ENCODE measurements at places on chromosomes 7 and 10.

DNA sequence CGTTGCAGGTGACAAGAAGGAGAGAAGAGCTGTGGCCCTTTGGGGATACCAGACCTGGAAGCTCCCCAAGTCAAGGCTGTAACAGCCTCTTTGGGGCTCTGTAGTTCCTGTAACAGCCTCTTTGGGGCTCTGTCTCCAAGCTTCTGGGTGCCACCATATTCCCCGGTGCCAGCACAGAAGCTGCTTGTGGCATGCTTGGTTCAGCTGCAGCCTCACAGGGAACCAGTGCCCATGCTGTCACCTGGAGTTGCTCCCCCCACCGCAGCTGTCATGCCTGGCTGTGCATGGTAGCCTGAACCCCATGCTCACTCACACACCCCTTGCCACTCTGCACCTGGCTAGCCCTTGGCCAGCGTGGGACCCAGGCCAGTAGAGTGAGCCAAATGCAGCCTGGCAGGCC, 109.1 kb downstream of the ELAPOR2 start:
- DNase-seq, result no peak

DNA sequence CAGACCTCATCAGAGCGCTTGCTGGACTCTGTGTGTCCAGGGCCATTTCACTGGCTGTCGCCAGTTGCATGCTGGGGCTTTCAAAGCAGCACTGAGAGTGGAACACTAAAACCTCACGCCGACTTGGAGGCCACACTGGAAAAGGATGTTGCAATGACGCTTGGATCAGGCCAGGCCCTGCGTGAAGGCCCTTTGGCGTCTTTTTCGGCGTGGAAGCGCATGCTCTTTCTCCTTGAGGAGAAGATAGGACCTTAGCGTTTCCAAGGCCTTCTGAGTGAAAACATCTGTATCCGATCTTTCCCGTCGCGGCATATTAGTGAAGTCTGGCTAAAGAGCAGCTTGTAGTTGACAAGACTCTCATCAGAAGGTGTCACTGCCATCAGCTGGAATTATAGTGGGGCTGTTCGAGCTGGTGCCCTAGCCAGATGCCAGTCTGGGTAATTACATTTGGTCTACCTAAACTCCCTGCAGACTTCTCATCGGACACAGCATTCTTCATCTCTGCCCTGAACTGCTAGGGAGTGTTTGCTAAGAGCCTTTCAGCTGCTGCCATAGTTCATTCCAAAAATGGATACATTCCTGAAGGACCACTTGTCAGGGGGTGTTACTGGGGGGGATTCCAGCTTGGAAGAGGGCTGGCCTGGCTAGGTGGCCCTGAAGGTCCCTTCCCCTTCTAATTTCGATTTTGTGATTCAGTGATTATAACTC, 167.7 kb upstream of the TCF7L2 start:
- no peak for DNase-seq

DNA sequence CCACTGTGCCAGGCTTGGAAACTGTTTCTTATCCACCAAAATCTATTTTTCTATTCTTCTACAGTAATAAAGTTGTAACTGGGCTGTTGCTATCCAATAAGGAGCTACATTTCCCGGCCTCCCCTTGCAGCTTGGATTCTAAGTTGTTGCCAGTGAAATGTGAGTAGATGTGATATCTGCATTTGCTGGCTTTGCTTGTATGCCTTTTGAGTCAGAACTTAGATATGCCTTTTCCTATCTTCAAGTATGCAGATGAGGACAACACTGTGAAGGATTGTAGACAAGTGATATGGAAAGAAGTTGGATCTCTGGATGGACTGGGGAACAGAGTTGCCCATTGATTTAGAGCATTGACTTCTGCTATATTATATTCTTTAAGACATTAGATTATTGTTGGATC, 236.9 kb downstream of the REEP3 start:
- no peak for DNase-seq

DNA sequence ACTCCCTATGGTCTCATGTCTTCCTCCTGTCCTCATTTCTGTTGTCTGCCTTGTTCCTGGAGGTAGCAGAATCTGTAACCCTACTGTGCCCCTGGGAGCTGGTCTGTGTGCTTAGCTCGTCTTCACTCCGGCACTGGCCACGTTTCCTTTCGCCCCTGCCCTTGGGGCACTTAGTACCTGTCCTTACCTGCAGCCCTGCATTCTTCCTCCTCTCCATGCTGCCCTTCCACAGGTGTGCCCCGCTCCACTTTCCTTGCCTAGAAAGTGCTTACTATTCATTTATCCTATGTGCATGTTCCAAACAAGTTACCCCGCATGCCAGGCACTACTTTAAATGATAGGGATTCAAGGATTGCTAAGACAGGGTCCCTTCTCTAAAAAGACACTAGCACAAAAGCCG, 199.9 kb upstream of the ZMIZ1 start:
- DNase-seq, result no peak

DNA sequence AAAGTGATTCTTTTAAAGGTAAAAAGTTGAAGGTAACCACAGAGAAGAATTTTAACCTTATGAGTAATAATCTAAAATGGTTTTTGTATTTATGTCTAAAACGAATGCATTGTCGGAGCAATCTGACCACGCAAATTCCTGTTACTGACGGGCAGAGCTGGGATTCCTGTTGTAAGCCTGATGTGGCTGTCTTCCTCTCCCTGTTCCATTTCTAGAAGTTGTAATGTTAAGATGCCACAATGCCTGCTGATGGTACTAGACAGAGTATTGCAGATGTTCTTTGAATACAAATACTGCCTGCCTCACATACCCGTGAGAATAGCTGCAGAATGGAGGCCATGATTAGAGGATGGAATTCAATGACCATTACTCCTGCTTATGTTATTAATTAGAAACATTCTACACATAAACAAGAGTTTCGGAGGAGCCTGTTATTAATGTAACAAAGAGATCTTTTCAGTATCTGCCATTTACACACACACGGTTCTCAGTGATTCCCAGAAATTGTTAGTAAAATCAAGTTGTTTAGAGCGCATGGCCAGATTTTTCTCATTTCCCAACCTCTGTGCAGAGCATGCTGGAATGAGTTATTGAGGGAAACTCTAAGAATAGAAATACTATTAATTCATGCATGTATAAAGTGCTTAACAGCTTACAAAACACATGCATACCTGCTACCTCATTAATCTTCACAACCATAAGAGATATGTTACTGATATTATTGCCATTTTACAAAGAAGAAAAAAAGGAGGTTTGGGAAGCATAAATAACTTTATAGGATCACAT, 196.8 kb downstream of the PTN start:
- no peak for DNase-seq

DNA sequence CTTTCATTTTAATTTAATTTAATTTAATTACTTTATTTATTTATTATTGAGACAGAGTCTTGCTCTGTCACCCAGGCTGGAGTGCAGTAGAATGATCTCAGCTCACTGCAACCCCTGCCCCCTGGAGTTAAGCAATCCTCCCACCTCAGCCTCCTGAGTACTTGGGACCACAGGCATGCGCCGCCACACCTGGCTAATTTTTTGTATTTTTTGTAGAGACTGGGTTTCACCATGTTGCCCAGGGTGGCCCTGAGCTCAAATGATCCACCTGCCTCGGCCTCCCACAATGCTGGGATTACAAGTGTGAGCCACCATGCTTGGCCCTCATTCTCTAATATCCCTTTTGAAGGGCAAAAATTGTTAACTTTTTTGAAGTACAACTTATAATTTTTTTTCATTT, 92.9 kb downstream of the XRCC2 start:
- DNase-seq, result no peak

DNA sequence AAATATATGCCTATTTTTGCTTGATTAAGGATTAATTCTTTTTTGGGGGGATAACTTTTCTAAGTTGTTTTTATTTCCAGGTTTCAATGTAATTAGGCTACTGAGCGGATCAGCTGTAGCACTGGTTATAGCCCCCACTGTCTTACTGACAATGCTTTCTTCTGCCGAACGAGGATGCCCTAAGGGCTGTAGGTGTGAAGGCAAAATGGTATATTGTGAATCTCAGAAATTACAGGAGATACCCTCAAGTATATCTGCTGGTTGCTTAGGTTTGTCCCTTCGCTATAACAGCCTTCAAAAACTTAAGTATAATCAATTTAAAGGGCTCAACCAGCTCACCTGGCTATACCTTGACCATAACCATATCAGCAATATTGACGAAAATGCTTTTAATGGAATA, 1.0 kb downstream of the LRRTM3 start:
- no peak for DNase-seq

- DNase-seq, result no peak
Observed at GRCh38 chr10:132400547-132401151, 3.6 kb downstream of the PWWP2B start.

DNA sequence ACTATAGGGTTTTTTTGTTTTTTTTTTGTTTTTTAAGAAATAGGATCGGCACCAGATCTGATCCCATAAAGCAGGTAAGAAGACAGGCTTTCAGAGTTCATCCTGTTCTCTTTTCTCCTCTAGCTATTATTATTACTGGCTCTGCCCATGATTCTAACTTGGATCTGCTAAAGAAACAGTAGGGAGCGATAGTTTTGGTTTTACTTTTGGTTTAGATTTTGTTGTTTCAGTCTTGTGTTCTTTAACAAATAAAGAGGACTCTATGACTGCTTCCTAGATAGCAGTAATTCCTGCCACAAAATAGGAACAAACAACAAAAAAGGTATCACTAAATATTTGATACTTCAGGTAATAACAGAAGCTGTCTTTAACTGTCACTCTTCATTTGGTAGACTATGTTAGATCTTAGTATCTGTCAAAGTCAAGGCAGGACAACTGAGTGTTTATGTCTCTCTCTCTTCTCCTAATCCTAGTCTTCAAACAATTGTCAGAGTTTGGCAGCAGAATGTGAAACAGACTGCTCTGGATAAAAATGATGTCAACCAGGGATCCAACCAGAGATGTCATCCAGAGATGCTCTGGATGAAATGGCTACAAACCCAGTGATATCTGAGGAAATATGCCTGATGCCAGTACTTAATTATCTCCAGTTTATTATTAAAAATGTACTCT, 99.8 kb downstream of the KMT2C start:
- no peak for DNase-seq

DNA sequence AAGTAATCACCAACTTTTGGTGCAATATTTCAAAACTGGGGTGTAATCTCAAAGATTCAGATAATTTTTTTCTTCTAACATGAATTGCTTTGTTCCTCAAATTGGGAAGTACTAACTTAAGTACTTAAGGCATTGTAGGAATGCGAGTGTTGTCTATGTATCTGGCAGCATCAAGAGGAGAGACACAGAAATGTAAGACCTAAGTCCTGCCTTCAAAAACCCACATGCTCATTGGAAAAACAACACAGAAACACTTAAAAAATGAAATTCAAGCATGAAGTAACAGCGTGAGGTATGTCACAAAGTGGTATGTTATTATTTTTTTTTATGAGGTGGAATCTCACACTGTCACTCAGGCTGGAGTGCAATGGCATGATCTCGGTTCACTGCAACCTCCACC, 288.5 kb downstream of the ZEB1 start:
- no peak for DNase-seq

DNA sequence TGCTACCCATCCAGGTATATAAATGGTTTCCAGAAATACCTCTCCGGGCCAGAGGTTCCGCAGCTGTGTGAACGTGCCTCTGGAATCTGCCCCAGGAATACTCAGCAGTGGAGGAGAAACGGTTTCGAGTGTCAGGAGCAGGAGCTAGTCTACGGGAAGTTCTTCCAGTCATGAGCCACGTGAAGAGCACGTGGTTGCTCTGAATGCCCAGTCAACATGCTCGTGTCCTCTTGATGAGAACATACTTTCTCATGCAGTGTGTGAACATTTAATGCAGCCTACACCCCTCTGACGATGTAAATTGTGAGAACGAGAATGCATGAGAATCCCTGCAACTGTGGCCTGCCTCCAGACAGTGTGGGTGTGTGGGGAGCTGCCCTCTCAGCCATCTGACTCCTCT, 277.0 kb upstream of the SHH start:
- no peak for DNase-seq

DNA sequence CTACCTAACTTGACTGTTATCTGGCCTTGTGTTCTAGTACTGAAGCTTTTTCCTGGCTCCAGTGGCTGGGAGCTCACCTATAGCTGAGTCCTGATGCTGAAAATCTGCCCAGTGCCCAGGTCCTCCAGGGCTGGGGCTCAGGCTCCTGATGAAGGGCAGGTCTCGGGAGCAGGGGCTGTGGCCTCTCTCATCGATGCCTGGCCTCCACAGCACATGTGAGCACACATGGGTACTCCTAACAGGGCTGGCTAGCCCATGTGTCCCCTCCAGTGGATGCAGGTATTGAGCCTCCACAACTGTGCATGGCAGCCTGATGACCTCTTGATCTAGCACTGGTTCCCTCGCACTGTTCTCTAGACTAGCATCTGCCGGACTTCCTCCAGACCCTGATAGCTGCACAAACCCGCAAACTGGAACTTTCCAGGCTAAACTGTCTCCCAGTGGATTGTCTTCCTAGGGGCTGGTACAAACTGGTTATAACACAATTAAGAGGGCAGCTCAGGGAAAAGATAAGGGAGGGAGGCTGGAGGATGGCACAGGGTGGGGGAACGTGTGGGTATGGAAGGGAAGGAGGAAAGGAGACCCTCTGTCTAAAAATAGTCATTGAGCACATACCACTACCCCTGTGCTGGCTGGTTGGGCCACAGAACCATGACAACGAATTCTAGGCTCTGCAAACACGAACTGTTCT, 35.1 kb downstream of the PLAC9 start:
- DNase-seq, result no peak

DNA sequence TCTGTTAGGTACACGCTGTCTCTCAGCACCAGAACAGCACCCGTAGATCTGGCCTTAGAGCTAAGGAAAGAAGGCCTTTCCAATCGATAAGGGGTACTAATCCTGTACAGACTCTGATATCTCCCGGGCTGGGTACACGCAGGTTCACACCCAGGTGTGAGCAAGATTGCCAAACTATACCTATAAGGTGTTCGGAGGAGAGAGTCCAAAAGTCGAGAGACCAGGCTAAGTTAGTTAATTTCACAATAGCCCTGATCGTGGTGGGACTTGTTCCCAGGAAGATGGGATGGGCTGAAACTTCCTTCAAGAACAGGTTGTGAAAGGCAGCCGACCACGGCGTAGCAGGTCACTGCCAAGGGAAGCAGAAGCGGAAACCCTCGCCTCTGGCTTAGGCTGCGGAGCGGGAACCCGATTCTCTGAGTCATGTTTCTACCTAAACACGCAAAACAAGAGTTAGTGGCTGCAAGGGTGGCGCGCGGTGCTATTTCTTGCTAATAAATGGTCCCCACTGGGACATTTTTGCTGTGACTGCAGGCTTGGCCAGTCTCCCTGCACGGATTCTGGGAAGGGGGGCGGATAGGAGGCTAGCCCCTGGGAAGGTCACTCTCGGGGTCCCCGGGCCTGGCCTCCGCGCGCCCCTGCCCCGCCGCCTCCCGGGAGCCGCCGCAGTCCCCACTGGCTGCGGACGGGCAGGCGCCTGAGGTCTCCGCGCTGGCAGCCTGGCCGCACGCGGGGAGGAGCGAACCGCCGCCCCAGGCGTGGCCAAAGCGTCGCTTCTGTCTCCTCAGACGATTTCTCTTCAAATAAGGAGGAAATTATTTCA, 75.4 kb upstream of the PDSS1 start:
- no peak for DNase-seq

- no peak for DNase-seq
Observed at GRCh38 chr7:953547-954327, 743 bp downstream of the ADAP1 start.
